Hypothalamus (tissue), 51 donors: ENCODE measurements at places on chromosomes 6 and 20.
A peak's percentile ranks its signal among the peaks of the same experiment; 100 is the strongest.

GRCh38 chr6:13445005-13445743 lies 42.2 kb downstream of the GFOD1 start:
- DNase-seq: no peak

GRCh38 chr6:104526376-104526775 lies 333.3 kb downstream of the HACE1 start:
- DNase-seq: no peak

DNA sequence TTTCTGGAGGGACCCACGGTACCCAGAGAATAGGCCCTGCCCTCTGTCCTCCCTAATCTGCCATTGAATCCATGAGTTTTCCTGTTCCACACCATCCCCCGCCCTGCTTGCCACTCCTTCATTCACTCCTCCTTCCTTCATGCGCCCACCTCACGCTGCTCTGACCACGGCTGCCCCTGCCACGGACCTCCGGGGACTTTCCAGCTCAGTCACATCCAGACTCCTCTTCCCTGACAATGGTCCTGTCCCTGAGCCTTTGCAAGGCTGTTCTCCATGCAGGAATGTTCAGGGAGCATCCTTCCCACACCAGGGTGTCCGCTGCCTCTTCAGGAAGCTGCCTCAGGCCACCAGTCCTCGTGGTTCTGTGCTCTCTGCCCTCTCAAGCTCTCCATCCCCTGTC lies 25.9 kb downstream of the GLP1R start:
- no peak for DNase-seq

- peak; percentile 24 for DNase-seq
Observed at GRCh38 chr6:150069706-150070105, 785 bp upstream of the ULBP3 start.

DNA sequence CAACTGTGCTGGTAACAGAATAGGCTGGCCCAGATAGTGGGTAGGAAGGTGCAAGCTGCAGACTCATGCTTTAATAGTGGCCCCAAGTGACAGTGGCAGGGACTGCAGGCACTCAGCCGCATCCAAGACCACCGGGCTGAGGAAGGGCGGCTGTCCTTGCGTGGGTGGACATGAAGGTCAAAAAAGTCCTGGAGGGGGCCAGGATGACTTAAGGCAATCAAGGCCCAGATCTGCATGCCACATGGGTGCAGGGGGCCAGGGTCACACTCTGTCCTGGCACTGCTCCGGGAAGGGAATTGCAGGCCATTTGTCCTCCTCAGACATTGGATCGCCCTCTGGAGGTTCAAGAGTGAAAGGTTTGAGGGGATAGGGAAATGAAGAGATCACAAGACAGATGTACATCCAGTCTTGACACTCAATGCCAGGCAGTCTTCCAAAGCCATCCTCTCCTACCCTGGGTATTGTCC lies 10.4 kb upstream of the VNN2 start:
- DNase-seq: no peak

DNA sequence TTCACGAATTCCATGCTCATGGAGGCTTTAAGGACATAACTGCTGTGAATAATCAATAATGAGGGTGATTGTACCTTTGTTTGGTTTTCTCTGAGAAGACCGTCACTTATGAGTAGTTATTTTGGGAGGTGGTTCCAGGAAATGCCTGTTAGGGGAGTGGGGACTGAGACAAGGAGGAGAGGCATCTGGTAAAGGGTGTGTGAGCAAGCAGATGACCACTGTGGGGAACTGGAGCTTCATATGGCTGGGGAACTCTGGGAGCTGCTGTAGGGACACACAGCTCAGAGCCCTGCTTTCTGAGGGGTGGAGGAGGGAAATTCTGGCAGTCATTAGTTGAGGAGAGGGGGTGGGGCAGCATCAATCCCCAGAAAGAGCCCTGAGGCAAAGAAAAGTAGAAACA lies 71.3 kb upstream of the TINAG start:
- DNase-seq: no peak

DNA sequence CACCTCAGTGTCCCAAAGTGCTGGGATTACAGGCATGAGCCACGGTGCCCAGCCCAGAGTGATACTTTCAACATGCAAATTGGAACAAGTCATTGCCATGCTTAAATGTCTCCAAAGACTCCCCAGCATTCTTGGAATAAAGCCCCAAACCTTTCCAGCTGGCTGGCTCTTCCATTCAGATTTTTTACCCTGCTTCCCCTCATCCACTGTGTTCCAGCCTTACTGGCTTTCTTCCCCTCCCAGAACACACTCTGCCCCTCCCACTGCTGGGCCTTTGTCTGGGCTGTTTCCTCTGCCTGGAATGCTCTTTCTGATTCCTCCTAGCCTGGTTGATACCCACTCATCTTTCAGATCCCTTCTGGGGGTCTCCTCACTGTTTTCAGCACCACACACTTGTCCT lies 40.1 kb upstream of the NNAT start:
- DNase-seq: no peak
